ENCODE measurements at places on chromosomes 7 and 10.

GRCh38 chr7:120456699-120457098 lies 183.7 kb downstream of the KCND2 start:
- DNase-seq: no peak

- DNase-seq: peak; percentile 92
Measured at GRCh38 chr7:1412322-1413261, 46.7 kb downstream of the MICALL2 start.

GRCh38 chr7:67406976-67407375 lies 410.3 kb downstream of the TYW1 start:
- DNase-seq: no peak

DNA sequence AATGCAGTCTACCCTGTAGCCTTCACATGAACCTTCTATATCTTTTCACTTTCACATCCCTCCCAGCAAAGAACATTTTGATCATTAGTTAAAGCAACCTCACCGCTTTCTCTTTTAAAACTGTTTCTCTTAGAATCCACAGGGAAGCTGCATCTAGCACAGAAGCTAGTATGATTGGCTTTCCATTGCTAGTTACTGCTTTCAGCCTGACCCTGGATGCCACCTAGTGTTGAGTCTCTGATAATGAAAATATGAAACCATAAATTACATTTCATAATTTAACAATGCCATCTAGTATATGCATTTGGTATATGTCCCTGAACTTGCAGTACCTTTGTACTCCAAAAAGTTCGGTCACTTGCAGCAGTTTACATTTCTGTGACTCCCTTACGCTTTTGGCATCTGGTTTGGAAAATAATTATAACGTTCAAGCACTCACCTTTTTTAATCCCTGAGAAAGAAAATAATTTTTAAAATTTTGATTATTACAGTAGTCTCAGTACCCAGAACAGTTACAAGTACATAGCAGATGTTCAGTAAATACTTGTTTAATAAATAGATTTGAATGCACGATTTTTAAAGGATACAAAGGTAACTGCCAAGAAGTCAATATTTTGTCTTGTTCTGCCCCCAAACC lies 22.7 kb downstream of the CISD1 start:
- no peak for DNase-seq

DNA sequence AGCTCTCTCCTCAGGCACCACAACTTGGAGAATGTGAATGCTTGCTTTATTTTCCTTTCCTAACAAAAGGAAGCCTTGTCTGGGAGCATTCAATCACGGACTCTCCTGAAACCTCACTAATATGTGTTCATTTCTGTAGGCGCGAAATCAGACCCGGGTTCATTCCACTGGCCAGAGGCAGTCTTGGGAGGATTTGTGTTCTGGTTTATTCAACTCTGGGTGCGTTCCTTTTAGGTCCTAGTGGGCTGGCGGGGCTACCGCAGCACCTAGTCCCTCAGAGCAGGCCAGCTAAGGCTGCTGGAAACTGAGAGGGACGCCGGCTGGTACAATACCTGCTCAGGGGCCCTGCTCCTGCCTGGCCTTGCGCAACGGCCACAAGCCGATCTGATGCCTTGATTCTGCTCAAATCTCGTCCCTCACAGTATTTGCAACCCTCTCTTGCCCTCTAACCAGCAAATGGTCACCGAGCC lies 7.5 kb downstream of the HOXA4 start:
- no peak for DNase-seq

- no peak for DNase-seq
Measured at GRCh38 chr10:4685491-4685890, 140.5 kb upstream of the AKR1E2 start.

DNA sequence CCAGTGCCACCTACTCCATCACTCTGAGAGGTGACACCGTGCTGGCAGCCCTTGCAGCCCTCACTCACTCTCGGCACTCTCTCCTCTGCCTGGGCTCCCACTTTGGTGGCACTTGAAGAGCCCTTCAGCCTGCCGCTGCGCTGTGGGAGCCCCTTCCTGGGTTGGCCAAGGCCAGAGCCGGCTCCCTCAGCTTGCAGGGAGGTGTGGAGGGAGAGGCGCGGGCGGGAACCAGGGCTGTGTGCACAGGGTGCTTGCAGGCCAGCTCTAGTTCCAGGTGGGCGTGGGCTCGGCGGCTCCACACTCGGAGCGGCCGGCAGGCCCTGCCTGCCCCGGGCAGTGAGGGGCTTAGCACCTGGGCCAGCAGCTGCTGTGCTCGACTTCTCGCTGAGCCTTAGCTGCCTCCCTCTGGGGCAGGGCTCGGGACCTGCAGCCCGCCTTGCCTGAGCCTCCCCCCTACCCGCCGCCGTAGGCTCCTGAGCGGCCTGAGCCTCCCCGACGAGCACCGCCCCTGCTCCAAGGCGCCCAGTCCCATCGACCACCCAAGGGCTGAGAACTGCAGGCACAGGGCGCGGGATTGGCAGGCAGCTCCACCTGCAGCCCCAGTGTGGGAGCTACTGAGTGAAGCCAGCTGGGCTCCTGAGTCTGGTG lies 48.7 kb upstream of the SLC35G1 start:
- DNase-seq: no peak

- DNase-seq: no peak
Measured at GRCh38 chr7:106679153-106679931, 18.4 kb upstream of the CCDC71L start.

DNA sequence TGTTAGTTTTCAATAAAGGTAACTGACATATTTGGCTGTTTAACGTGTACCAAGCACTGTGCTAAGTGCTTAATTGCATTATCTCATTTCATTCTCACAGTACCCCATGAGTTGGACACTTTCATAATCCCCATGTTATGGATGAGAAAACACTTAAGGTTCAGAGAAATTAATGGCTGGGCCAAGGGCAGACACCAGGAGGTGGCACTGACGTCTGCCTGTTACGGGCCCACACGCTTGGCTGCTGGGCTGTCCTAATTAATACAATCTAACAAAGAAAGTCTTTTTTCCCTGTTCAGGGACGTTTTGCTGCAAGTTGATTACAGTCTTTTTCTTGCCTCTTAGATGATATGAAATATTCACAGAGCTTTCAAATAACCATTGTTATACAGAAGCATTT lies 16.1 kb downstream of the DYDC2 start:
- DNase-seq: no peak

DNA sequence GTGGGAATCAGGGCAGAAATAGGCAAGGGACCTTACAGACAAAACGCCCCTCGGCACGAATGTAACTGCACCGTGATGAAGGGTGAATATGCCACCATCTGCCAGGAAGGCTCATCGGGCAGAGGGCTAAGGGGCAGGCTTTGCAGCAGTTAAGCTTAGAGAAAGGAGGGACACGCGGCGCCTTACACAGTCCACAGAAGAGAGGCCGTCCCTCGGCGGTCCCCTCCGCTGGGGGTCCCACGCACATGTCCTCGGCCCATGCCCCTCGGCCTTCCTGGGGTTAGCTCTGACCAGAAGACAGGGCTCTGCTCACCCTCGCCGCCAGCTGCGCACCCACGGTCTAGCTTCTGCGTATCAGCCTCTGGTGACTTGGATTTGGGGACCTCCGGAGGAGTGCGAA lies 141.1 kb downstream of the DYNC2I1 start:
- DNase-seq: no peak

DNA sequence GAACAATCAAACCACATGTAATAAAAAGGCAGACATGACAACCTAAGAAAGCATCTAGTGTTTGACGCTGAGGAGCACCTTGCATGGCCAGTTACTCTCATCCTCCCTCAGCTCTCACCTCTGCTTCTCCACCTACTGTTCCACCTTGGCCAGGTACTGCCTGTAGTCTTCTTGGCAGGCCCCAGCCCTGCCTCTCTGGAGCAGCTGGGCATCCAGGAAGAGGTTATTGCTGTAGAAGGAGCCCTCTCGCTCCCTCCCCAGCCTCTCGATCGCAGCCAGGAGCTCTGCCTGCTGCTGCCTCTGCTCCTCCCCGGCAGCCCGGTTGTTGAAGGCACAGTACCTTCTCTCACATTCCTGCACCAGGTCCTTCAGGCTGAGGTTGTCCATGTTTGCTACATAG lies 9.7 kb downstream of the GIMAP5 start:
- no peak for DNase-seq

DNA sequence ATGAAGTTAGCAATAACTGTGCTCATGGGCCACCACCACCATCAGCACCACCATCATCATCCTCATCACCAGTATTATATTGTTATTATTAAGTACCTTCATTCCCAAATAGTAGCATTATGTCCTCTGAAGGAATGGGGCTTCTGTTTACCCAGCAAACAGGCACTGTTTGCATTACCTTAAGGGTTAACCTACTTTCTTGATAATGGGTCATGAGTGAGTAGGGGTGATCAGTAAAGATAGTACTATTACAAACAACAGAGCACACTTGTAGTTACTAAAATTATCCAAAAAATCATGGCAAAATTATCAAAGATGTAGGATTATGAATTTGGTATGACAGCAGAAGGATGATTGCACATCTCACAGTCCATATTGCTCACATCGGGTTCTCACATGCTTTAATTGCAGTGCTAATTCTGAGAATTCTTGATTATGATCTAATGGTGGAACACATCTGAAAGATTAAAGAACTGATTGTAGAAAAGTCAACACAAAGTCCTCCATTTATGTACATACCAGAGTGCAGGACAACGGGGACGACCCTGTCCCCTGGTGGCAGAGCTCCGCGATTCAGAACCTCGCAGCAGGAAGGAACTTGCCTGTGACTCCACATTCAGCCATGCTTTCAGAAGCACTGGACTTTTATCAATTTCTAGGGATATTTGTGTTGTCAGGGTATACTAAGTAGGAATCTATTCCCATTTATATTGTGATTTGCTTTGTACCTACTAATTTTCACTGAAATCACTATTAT lies 31.0 kb downstream of the PDE1C start:
- no peak for DNase-seq

- DNase-seq: no peak
Measured at GRCh38 chr7:2869981-2870380, 25.9 kb upstream of the GNA12 start.

DNA sequence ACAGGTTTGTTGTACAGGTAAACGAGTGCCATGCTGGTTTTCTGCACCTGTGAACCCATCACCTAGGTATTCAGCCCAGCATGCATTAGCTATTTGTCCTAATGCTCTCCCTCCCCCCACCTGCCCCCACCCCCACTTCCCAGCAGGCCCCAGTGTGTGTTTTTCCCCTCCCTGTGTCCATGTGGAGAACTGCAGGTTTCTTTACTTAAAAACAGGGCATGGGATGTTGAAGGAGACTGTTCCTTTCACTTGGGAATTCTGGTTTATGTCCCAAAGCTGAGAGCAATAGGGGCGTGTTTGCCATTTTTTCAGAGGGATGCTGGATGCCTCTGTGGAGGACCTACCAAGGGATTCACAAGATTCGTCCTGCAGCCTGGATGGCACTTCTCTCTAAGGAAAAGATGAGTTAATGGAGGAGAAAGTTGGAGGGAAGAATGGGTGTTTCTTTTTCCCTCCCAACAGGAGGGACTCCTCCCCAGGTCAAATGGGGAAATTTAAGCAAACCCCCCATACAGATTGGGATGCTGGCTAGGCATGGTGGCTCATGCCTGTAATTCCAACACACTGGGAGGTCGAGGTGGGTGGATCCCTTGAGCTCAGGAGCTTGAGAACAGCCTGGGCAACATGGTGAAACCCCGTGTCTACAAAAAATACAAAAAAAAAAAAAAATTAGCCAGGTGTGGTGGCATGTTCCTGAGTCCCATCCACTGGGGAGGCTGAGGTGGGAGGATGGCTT lies 136.0 kb downstream of the GALNT17 start:
- no peak for DNase-seq

GRCh38 chr10:124173298-124173900 lies 80.0 kb upstream of the CHST15 start:
- peak; percentile 30 for DNase-seq

- no peak for DNase-seq
Measured at GRCh38 chr10:90417476-90418210, 440.2 kb downstream of the HTR7 start.

DNA sequence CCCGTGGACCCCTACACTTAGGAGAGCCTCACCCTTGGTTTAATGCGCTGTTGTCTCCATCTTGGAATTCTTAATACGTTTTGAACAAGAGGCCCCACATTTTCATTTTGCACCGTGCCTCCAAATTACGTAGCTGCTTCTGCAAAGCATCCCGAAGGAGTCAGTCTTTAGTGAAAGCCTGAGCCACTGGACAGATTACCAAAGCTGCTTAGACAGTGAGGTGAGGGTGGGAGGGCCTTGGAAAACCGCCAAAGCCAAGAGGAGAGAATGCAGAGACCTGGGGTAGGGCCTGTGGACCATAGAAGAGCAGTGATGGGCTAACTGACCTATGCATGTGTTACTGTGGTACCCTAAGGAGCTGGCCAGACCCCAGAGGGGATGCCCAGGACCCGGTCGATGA lies 4.2 kb upstream of the TCAF1 start:
- no peak for DNase-seq

GRCh38 chr7:113444261-113444660 lies 325.9 kb upstream of the SMIM30 start:
- DNase-seq: no peak

- no peak for DNase-seq
Measured at GRCh38 chr10:78664929-78665553, 403.7 kb upstream of the ZMIZ1 start.

DNA sequence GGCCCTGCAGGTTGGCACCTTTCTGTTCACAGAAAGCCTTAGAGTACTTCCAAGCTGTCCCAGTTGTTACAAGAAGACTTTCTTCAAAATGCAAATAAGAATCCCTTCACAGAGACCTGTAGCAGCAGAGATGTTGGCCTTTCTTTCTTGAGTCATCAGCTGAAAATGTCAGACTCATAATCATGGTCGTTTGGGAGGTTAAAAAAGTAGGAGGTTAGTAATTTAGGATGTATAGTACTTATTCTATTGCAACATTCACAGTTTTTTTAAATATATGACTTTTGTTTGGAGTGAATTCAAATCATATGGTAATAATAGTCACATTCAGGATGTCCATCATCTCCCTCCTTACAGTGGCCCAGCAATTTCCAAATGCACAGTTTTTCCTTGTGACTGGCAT lies 223.9 kb upstream of the GLI3 start:
- no peak for DNase-seq

GRCh38 chr7:37488163-37488764 lies 39.6 kb upstream of the ELMO1 start:
- no peak for DNase-seq

- peak; percentile 26 for DNase-seq
Measured at GRCh38 chr10:122051609-122052385, 62.8 kb downstream of the TACC2 start.

DNA sequence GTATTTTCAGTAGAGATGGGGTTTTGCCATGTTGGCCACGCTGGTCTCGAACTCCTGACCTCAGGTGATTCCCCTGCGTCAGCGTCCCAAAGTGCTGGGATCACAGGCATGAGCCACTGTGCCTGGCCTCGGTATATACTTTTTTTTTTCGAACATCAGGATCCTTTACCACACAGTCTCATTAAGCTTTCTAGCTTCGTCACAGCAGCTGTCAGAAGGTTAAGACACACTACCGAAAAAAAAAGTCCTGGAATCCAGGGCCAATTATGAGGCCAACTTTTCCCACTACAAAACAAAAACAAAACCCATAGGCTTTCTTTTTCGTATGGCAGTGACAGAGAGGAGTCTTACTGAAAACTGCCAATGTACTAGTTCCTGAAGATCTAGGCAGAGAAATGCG lies 30.7 kb downstream of the ZC3HC1 start:
- DNase-seq: no peak

- no peak for DNase-seq
Measured at GRCh38 chr7:81410471-81411117, 359.3 kb downstream of the HGF start.

GRCh38 chr10:85545874-85546273 lies 820.7 kb downstream of the GRID1 start:
- no peak for DNase-seq

- no peak for DNase-seq
Measured at GRCh38 chr7:138350701-138351357, 109.2 kb upstream of the TRIM24 start.

GRCh38 chr10:78139341-78139740 lies 105.7 kb downstream of the RPS24 start:
- DNase-seq: no peak

- DNase-seq: no peak
Measured at GRCh38 chr10:82091413-82091812, 216.4 kb downstream of the NRG3 start.

Measured in mesenteric fat pad (tissue), 1 donor.